ENCODE measurements at places on chromosomes 5 and 9.

GRCh38 chr5:137836997-137837396 is 30.7 kb upstream of the MYOT start:
- no peak for DNase-seq

DNA sequence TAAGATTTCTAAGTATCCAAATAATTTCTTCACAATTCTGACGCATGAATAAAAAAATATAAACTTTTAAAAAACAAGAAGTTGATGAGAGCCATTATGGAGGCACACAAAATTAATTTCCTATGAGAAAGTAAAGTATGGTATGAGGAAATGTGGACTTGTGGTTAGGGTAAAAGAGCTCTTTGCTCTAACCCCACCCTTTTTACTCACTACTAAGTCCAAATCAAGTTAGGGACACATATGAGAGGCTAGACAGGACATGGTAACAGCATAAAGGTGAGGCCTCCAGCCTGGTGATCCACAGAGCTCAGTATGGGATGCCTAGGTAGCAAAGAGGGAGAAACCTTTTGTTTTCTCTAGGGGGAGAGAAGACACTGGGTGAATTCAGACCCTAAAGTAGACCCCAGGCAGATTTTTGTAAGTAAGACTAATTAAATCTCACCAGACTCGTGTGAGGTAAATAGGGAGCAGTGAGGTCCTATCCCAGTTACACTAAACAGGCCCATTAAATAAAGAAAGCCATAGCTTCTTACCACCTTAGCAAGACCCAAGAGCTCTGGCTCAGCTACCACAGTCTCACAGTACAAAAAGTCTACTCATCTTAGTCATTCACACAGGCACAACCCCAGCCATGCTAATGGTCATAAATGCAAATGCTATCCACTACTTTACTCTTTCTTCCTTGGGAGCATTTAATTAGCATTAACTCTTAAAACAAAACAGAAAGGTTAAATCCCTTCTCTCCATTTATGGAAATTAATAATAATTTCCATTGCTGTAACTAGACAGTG is 42.6 kb downstream of the MLLT3 start:
- DNase-seq: no peak

DNA sequence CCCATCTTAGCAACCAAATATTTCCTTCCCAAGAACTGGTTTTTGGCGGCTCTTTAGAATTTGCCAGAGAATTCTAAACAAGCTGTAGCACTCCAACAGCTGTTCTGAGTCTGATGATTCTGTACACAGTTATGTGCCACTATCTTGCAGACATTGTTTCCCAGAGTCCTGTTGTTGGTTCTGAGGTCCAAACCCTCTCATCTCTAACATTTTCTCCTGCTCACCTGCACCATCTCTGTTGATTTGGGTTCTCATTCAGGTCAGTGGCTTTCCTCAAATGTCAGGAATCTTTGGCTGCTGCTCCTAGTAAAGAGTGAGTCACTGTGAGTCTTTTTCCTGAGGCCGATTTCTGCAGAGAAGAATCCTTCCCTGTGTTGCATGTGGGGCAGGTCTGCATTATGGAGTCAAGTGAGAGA is 50.0 kb downstream of the CAMSAP1 start:
- peak; percentile 69 for DNase-seq

DNA sequence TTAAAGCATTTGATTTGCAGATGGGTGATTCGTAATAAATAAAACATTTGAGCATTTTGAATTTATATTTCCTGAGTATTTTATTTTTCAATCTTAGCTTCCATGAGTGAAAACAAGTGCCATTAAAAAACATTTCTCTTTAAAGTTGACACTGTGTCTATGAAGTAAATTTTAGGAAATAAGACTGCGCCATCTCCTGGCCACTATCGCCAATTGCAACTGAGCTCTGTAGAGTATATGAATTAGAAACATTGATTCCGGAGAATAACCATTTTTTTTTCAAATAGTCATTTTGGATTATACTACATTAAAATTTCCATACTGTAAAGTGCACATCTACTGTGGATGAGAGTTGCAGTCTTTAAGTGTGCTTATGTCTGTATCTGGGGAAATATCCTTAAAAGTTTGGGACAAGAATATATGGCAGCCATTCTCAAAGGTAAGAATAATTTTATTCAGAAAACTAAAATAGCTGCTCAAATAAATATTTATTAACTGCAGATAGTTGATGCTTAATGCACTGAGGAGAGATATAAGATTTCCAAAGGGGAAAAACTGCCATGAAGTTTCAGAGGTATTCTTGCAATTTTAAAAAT is 5.9 kb downstream of the DMRTA1 start:
- DNase-seq: no peak

- no peak for DNase-seq
Observed at GRCh38 chr9:98755006-98755618, 41.2 kb downstream of the ANKS6 start.

DNA sequence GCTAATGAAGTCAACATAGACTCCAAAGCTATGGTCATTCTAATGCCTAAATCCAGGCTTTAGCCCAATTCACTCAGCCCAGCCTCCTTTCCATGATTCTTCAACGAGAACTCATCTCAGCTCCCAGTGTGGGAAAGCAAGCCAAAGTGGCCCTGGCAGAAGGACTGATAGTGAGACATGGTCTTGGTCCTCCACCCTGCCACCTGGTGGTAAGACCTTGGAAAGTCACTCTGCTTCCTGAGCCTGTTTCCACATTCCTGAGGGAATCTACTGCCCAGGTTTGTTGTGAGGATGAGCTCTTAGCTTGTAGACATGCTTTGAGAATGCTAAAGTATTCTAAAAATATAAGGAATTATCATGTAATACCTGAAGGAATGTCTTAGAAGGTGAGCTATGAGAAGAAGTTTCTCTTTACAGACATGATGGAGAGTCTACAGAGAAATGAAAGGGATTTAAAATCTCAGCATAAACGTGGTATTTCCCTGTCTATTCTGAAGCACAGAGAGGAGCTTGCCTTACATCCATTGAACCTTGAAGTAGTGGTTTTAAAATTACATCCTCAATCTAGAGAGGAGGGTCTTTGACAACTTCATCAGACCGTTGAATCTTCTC is 173.5 kb downstream of the TRIM32 start:
- DNase-seq: peak; percentile 89

GRCh38 chr9:120109242-120109641 is 470.7 kb downstream of the CDK5RAP2 start:
- peak; percentile 49 for DNase-seq

DNA sequence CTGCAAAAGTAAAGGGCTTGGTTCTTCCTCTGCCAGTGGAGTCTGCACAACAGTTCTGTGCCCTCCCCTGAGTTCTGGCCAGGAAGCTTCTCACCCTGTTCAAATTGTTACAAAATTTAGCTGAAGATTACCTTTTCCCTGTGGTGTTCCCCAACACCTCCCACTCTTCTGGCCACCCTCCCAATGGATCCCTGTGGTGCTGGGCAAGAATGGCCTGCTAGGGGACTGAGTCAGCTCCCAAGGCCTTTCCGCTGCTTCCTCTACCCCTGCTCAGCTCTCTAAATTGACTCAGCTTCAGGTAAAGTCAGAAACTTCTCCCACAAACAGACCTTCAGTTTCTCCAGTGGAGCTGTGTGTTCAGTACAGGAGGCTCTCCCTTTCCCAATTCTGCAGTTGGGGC is 186.0 kb downstream of the NR2F1-AS1 start:
- DNase-seq: no peak

GRCh38 chr9:26662476-26662875 is 230.1 kb downstream of the CAAP1 start:
- no peak for DNase-seq

DNA sequence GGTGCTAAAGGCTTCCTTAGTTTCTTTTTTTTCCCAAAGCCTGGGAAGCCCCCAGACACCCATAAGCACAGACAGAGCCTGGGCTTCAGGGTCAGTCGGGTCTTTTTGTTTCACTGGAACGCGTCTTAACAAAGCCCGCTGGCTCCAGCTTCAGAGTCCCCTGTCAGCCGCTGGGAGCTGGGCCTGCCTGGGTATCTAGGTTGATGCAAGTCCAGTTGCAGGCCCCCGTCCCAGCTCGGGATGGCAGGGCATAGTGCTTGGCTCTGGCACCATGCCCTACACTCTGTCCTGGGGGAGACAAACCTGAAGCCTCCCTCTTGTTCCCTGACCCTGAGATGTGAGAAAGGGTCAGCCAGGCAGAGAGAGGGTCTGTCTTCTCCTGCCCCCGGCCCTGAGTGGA is 14.5 kb downstream of the OLFM1 start:
- DNase-seq: no peak

All from H54 (cell line).